Osteocyte (in vitro differentiated cells): ENCODE measurements at places on chromosomes 7 and 10. TPM values are rescaled to one million over a fixed set of nuclear protein-coding genes. Genes with fewer than 3 reads are reported as not detected.

The ELMO1 gene
- total RNA-seq: not detected in 2 replicates

DNA sequence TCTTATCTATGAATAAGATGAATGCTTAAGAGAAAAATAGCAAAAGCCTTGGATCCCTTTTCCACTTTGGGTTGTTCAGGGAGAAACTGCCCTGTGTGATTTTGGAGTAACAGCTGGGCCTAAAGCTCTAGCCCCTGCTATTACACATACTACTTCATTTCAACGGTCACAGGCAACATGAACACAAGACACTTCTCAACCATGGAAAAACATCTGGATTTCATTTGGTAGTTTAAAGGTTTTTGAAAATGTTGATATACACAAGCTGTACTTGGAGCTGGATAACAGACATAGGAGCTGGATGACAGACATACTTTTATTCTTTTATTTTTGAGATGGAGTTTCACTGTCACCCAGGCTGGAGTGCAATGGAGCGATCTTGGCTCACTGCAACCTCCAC is 2.7 kb upstream of the CHUK start:
- no peak for DNase-seq
- H3K36me3 ChIP-seq: peaks cover 15% of the 10 kb centered on the region
- H3K27me3 ChIP-seq: no peaks in the 10 kb centered on the region

DNA sequence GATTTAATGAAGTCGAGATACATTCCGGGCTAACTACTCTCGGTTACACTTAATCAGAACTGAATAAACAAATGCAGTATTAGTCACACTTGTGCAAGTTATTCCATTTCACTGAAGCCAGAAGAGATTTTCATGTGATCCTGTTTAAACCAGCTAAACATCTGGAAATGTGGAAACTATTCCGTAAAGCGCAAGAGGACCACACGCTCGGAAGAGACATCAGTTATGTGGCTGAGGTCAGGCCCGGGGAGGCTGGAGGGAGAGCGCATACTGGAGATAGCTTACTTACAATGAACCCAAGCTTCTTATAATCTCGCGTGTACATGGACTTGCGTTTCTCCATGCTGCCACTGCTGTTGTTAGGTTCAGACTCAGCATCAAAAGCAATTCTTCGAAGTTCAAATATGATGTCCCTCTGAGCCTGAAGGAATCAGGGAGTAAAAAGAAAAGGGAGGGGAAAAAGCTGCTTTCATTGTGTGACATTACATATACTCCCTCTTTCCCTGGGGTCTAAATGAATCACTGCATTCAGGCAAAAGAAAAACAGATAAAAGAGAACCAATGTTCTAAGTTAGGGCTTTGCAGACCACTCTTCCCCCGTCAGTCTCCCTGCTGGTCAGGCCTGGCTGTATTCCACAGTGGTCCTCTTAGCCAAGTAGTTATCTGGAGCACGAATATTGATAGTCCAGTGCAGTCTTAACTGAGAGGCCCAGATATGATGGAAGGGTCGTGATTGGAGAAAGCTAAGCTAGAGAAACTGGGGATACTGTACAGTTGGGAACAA is 237.4 kb downstream of the ELMO1 start:
- H3K36me3 ChIP-seq: no peaks in the 10 kb centered on the region
- no peak overlapping the region for H3K4me3 ChIP-seq
- H3K27me3 ChIP-seq: peaks cover 19% of the 10 kb centered on the region
- peaks cover 22% of the 10 kb centered on the region for H3K4me1 ChIP-seq
- peak overlapping the region; percentile 24 for H3K27ac ChIP-seq

- DNase-seq: no peak
- no peaks in the 10 kb centered on the region for H3K36me3 ChIP-seq
- H3K27me3 ChIP-seq: no peaks in the 10 kb centered on the region
- H3K4me3 ChIP-seq: no peak overlapping the region
These were observed 3.8 kb upstream of the PDCD4 start for GRCh38 chr10:110867807-110868465.

DNA sequence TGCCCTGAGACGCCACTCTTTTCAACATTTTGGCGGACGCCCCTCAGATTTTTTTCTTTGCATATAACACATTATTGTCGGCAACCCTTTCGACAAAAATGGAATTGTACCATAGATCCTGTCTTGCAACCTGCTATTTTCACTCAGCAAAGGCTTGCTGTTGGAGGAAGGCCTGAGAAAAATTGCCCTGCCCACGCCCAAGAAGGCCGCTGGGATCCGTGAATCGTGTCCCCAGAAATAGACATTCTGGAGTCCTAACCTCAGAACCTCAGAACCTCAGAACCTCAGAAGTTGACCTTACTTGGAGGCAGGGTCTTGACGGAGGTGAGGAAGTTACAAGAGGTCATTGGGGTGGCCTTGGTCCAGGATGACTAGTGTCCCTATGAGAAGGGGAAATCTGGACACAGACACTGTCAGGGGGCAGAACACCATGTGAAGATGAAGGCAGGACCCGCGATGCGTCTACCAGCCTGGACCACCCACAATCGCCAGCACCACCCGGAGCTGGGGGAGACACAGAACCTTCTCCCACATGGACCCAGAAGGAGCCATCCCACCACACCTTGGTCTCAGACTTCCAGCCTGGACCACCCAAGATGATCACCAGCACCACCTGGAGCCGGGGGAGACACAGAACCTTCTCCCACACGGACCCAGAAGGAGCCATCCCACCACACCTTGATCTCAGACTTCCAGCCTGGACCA is 19.1 kb upstream of the DNAAF5 start:
- H3K27me3 ChIP-seq: no peaks in the 10 kb centered on the region
- DNase-seq: no peak
- peaks cover 5% of the 10 kb centered on the region for H3K36me3 ChIP-seq
- peaks cover 13% of the 10 kb centered on the region for H3K4me1 ChIP-seq
- H3K27ac ChIP-seq: no peak overlapping the region
- no peak overlapping the region for H3K4me3 ChIP-seq

GRCh38 chr7:128767475-128768110 is 8.0 kb downstream of the OPN1SW start:
- peaks cover 62% of the 10 kb centered on the region for H3K36me3 ChIP-seq
- H3K4me1 ChIP-seq: no peaks in the 10 kb centered on the region
- DNase-seq: no peak
- no peak overlapping the region for H3K4me3 ChIP-seq
- H3K27me3 ChIP-seq: no peaks in the 10 kb centered on the region

DNA sequence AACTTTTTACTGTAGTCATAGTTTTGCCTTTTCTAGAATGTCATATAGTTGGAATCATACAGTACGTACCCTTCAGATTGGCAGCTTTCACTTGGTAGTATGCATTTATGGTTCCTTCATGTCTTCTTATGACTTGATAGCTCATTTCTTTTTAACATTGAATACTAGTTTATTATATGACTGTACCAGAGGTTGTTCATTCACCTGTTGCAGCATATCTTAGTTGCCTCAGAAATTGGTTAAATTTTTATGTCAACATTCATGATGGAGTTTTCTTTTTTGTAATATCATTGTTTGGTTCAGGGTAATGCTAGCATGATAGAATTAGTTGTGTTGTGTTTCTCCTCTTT is 94.8 kb upstream of the CDK13 start:
- H3K36me3 ChIP-seq: no peaks in the 10 kb centered on the region
- H3K27ac ChIP-seq: no peak overlapping the region

DNA sequence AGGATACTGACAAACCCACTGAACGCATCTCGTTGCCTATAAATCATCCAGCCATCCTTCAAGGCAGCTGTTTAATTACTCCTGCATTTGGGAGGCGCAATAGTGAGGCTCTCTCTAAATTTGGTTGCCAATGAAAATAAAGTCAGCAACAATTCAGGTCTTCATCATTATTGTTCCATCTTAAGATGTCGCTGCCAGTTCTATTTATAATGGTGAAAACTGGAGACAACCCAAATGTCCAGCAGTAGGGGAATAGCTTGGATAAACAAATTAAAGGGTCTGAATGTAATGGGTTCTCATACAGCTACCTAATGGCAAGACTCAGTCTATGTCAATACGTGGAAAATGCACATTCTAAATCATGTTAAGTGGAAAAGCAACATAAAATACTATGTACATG is 120.1 kb upstream of the PLXNA4 start:
- no peaks in the 10 kb centered on the region for H3K4me1 ChIP-seq
- no peaks in the 10 kb centered on the region for H3K36me3 ChIP-seq
- H3K27me3 ChIP-seq: peaks cover 6% of the 10 kb centered on the region
- no peak overlapping the region for H3K27ac ChIP-seq

GRCh38 chr10:33657154-33657908 is 322.9 kb upstream of the NRP1 start:
- H3K4me3 ChIP-seq: no peak overlapping the region
- H3K27ac ChIP-seq: no peak overlapping the region
- no peak for DNase-seq
- no peaks in the 10 kb centered on the region for H3K27me3 ChIP-seq

GRCh38 chr10:77804371-77804770 is 122.2 kb downstream of the DLG5 start:
- DNase-seq: no peak
- H3K36me3 ChIP-seq: peaks cover 54% of the 10 kb centered on the region
- no peak overlapping the region for H3K27ac ChIP-seq
- no peak overlapping the region for H3K4me3 ChIP-seq
- no peaks in the 10 kb centered on the region for H3K27me3 ChIP-seq

The COL13A1 gene
- total RNA-seq: 29.2 and 29.9 TPM in 2 replicates

The AS3MT gene
- total RNA-seq: 2.7 and 2.8 TPM in 2 replicates

GRCh38 chr10:72298592-72299519 is 25.1 kb downstream of the DDIT4 start:
- DNase-seq: no peak
- no peaks in the 10 kb centered on the region for H3K27me3 ChIP-seq
- peak overlapping the region; percentile 94 for H3K27ac ChIP-seq
- no peak overlapping the region for H3K4me3 ChIP-seq

GRCh38 chr7:92158660-92159575 is 20.0 kb downstream of the LRRD1 start:
- no peaks in the 10 kb centered on the region for H3K36me3 ChIP-seq
- H3K4me1 ChIP-seq: no peaks in the 10 kb centered on the region
- no peak overlapping the region for H3K27ac ChIP-seq
- no peak overlapping the region for H3K4me3 ChIP-seq
- DNase-seq: no peak
- H3K27me3 ChIP-seq: peaks cover 32% of the 10 kb centered on the region

DNA sequence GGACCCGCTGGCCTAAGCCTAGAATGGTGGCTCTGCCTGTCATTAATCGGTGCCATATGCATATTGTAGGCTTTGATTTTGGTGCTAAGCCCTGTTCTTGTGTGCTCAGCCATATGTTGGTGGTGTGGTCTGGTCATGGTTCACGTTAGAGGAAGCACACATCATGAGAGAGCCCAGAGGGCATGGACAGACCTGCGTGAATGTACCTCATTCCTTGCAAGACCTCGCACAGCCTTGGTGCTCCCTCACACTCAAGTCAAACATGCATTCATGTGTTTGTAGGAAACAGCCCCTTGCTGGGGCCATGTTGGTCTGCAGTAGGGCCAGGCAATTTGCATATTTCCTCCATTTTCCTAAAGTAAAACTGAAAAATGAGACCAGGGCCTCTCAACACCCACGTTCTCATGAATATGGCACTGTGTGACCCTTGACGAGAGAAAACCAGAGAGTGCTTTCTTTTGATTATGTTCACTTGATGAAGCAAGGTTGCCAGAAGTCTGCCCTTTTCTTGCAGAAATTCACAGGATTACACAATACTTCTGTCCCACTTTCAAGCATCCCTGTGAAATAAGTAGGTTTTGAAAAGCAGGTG is 268.7 kb downstream of the CELF2 start:
- H3K36me3 ChIP-seq: peaks cover 10% of the 10 kb centered on the region
- H3K4me1 ChIP-seq: no peaks in the 10 kb centered on the region

DNA sequence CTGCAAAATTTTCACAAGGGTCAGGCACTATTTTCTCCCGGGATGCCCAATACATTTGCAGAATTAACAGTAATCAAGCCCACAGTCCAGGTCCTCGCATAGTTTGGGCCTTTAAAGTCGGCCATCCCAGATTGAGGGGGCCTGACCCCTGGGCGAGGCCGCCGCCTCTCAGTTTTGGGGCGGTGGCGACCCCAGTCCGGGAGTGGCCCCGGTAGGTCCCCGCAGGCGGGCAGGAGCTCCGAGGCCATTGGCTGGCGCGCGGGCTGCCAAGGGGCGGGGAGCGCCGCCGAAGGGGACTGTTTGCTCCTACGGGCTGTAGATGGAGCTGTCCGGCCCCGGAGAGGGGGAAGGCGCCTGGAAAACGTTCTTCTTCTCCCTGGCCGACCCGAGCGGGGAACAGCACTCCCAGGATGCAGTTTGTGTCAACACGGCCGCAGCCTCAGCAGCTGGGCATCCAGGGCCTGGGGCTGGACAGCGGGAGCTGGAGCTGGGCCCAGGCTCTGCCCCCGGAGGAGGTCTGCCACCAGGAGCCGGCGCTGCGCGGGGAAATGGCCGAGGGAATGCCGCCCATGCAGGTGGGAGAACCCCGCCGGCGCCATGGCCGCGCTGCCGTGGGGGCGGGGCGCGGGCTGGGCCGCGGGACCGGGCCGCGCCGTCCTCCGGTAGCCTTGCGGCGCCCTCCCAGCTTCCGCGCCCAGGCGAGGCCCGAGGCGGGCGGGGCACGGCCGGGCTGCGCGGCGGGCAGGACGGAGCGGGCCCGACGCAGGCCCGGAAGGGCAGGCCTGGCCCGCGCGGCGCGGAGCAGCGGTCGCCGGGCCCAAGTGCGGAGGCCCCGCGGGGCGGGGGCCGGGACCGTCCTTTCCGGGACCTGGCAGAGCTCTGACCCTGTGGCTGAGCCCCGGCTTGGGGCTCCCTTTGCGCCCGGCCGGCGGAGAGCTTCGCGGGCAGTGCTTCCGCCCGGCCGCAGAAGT is at the start of gene ZNF282:
Gene ZNF282 (plus strand): TSS at position 367 of the 971 bp plus-strand sequence. CDS start 44 bp downstream, at position 411.
- H3K36me3 ChIP-seq: peaks cover 17% of the 10 kb centered on the region
- H3K4me1 ChIP-seq: peaks cover 28% of the 10 kb centered on the region
- peak within 1 kb of the TSS; percentile 84 for H3K4me3 ChIP-seq
- H3K27me3 ChIP-seq: no peaks in the 10 kb centered on the region
- peak within 1 kb of the TSS; percentile 87 for H3K27ac ChIP-seq

The HKDC1 gene
- 0.19 TPM in 1 of 2 replicates, not detected in the other for total RNA-seq

GRCh38 chr10:1468811-1469210 is 268.5 kb downstream of the ADARB2 start:
- H3K4me1 ChIP-seq: peaks cover 16% of the 10 kb centered on the region
- no peaks in the 10 kb centered on the region for H3K36me3 ChIP-seq
- no peak overlapping the region for H3K4me3 ChIP-seq
- H3K27me3 ChIP-seq: peaks cover 6% of the 10 kb centered on the region

GRCh38 chr7:31096198-31096876 is 44.2 kb downstream of the ADCYAP1R1 start:
- DNase-seq: peak; percentile 76
- H3K27me3 ChIP-seq: peaks cover 14% of the 10 kb centered on the region
- no peaks in the 10 kb centered on the region for H3K36me3 ChIP-seq

DNA sequence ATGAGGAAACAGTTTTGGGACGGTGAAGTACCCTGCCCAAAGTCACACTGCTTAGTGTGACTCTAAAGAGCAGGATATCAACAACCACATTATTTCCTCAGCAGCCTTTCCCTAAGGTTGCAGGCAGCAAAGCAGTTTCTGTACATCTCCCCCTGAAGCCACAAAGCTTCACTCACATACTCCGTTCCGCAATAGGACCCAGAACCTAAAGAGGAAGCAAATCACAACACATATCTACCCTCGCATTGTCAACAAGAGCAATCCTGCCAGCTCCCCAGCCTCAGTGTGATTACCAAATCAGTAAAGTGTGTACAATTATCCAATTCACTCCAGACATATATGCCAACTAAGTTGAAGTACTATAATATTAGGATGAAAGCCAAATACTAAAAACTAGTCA is 30.8 kb downstream of the VAX1 start:
- no peaks in the 10 kb centered on the region for H3K4me1 ChIP-seq
- no peak overlapping the region for H3K4me3 ChIP-seq
- no peaks in the 10 kb centered on the region for H3K36me3 ChIP-seq
- H3K27ac ChIP-seq: no peak overlapping the region
- peaks cover 6% of the 10 kb centered on the region for H3K27me3 ChIP-seq
